ENCODE measurements at places on chromosomes 7 and 10.

GRCh38 chr10:128009372-128010126, 102.6 kb downstream of the PTPRE start:
- DNase-seq, result no peak

DNA sequence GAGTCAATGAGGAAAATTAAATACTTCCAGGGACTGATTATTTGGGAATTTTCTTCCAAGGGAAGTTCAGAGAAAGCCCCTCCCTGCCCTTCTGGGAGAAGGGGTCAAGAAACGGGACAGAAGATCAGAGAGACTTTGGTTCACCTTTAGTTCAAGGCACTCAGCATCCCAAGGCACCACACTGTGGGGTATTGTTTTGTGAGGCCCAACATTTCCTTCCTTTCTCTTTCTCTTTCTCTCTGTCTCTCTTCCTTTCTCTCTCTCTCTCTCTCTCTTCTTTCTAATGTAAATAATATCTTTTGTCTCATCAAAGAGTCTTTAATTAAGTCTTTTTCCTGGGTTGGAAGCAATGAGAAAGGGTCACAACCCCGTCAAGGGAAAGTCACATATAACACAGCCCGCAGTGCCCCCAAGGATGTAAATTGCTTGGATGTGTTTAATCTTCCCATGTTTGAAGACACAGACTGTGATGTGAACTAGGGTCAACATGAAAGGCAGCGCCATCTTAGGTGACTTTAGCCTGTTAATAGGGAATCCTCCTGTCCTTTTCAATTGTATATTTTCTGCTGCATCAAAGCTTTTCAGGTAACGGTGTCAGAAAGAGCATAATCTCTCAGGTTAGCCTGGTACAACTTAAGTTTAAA, 983.3 kb upstream of the C7orf33 start:
- DNase-seq, result no peak

DNA sequence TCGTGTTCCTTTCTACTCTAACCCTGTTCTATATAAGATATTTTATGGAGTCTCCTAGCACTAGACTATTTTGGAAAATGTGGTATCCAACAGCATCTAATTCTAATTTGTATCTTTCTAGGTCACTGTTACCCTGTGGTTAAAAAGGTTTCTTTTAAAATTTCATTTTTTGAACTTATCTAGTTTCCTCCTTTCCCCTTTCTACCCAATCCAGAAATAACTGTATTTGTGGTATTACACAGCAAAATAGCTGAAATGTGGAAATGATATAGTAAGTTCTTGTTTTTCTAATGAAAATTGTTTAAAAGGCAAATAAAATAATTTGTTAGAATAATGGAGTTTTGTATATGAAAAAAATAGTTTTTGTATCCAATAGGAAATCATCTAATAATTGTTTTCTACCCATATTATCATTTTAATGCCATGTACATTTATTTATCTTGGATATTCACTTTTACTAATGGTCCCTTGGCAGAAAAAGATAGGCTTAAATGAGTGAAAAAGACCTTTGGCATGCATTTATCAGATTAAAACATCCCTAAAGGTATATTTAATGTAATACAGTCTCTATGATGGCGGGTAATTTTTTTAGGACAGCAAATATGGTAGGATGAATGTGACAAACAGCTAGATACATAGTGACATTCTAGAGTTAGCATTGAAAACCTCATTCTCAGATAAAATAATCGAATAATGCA, 175.5 kb upstream of the PLXDC2 start:
- DNase-seq, result no peak

DNA sequence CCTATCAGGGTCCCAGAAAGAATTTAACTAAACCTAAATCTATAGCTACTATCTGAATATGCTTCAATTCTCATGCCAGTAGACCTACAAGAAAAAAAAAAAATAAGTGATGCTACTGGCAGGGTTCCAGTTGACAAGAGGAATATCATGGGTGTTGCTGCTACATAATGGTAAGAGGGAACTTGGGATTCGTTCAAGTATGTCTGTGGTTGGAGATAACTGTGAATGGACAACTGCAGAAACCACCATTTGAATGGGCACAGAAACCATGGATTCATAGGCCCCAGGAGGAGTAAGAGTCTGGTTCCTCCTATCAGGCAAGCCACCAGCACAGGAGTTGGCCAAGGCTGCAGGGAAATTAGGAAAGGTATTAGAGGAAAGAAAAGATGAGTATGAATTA, 287.6 kb upstream of the HGF start:
- DNase-seq, result no peak

DNA sequence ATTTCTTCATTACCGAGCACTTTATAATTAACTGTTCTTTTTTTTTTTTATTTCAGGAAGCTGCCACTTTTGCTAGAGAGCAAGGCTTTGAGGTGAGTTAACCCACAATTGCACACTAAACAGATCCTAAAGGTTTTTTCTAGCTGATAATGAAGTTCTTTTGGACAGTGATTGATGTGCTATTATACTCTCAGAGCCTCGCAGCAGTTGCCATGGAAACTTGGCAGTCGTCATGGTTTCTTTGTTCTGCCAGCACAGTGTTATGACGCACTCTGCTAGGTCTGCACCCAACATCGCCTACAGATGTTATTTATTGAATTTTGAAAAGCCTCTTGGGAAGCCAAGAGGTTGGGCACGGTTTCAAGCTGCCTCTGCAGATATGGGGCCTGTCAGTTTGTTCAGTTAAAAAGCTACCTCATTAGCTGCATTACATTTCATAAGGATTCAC, 237.2 kb upstream of the KAT6B start:
- DNase-seq, result peak; percentile 71

DNA sequence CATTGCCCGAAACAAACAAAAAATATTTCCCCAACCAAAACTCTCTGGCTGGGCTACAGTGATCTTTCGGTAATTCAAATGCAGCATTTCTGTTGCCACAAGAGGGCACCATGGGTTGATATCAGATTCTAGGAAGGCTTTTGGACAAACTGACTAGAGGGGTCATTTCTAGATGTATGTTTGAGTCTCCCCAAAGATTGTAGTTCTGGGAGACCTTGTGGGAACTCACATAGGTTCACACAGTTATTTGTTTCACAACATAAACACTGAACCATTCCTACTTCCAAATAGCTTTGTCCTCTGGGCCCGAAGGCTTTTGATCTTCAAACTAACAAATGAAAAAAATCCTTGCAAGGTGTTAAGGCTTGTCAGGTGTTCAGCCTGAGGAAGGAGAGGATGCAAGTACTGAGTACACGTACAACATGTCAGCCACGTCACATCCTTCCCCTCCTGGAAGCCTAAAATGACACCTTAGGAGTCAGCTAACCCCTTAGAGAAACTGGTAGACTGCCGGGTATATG, 37.0 kb upstream of the IL15RA start:
- DNase-seq, result peak; percentile 51

GRCh38 chr7:4663239-4664018, 18.7 kb upstream of the FOXK1 start:
- no peak for DNase-seq

All from kidney tubule cell (primary cell).